ENCODE measurements at places on chromosomes 1 and 21. TPM values are rescaled to one million over a fixed set of nuclear protein-coding genes. Genes with fewer than 3 reads are reported as not detected.

GRCh38 chr1:201049248-201049831 is 25.8 kb upstream of the KIF21B start:
- no peak for DNase-seq

- DNase-seq = peak; percentile 50
Observed at GRCh38 chr1:40861224-40862003, 749 bp downstream of the CITED4 start.

SMCP gene
- total RNA-seq = not detected

DNA sequence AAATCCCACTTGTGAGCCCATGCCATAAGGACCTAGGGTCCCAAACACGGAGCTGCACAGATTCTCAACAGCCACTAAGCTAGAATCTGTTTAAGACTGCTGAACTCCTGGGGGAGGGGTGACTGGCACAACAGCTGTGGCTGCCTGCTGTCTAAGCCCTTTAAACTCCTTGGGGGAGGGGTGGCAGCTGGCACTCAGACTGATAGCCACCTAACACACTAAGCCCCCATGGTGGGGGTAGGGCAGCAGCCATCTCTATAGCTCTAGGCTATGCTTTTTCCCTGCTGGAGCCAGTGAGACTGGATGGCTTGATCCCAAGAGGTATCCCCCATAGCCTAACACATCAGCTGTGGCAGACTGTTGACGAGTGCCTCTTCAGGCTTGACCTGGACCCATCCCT is 73.3 kb upstream of the FMO3 start:
- no peak for DNase-seq

NTMT2 gene
- total RNA-seq = not detected

- no peak for DNase-seq
Observed at GRCh38 chr1:166083887-166084286, 82.9 kb downstream of the FAM78B start.

DNA sequence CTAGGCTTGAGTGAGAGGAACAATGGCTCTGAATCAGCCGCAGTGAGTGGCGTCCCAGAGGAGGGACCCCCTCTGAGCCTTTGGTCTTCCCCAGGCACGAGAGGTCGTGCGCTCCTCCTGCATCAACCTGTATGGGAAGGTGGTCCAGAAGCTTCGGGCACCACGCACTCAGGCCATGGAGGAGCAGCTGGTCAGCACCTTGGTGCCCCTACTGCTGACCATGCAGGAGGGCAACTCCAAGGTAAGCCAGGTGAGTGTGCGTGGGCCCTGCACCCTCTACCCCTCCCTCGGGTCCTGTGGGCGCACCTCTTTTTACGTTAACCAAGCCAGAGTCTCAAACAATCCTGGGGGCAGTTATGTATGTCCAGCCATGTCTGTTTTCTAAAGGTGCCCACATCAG is 13.7 kb upstream of the TTC4 start:
- DNase-seq = no peak

DNA sequence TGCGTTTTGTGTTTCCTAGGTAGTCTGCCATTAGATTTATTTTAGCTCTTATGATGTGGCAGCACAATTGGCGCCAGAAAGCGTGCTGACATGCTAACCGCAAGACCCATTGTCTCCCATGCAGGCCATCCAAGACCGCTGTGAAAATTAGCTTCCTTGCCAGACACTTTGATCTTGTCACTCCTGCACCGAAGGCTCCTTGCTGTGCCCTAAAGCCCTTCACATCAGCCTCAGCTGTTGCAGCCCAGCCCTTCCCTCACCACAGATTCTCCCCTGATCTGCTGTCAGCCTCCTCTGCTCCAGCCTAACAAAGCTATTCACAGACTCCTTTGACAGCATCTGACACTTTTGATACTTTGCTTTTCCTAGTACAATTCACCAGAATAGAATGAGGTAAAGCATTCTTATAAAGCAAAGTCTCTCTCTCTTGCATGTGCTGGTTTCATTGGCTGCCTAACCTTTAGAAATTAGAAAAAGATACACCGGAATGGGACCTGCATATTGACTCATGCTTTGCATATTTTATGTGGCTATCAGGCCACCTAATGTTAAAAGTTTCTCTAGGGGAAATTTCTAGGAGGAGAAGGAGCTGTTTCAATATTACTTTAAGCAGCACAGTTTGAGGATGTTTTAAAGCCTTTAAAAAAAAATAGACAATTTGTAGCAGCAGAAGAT is 280.3 kb upstream of the FMN2 start:
- peak; percentile 89 for DNase-seq

DNA sequence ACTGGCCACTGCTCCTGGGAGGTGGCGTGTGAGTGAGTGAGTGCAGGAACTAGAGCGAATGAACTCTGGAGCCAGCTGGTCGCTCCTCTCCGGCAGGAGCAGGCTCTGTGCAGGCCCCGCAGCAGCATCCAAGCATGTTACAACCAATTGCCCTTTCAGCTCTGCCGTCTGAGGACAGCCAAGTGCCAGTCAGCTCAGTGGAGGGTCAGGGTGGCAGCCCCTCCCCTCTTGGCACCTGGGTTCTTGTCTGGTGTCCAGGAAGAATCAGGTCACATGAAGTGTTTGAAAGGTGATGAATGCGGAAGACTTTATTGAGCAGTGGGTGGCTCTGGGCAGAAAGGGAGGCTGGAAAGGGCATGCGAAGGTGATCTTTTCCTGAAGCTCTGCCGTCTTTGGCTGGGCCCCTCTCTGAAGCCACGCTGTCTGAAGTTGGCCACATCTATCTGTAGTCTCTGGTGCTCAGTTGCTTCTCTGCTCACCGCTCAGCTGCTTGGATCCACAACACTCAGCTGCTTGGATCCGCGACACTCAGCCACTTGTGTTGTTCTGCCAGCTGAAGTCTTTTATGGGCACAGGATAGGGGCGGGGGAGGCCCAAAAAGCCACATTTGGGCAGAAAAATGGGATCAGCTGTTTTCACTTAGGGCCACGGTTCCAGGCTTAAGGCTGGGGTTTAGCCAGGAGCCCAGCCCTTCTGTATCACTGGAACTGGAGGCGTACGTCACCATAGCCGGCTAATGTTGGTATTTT is 139.8 kb downstream of the ADSS2 start:
- no peak for DNase-seq

FCGR2B gene
- total RNA-seq = not detected

GRCh38 chr1:198656500-198656932 is 17.7 kb downstream of the PTPRC start:
- DNase-seq = no peak

- peak; percentile 38 for DNase-seq
Observed at GRCh38 chr1:33410091-33410701, 20.7 kb downstream of the PHC2 start.

DNA sequence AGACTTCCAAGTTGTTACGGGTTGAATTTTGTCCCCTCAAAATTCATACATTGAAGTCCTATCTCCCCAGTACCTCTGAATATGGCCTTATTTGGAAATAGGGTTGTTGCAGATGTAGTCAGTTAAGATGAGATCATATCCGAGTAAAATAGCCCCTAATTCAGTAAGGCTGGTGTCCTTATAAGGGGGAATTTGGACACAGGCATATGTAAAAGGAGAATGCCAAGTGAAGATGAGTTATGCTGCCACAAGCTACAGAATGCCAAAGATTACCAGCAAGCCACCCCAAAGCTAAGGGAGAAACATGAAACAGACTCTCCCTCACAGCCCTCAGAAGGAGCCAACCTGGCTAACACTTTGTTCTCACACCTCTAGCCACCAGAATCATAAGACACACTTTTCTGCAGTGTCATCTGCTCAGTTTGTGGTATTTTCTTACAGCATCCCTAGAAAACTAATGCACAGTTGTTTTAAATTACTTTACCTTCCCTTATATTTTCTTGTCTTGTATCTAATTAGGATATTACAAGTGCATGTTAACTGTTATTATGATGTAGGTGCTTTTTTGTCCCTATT is 43.3 kb upstream of the PRDX6 start:
- DNase-seq = no peak

DNA sequence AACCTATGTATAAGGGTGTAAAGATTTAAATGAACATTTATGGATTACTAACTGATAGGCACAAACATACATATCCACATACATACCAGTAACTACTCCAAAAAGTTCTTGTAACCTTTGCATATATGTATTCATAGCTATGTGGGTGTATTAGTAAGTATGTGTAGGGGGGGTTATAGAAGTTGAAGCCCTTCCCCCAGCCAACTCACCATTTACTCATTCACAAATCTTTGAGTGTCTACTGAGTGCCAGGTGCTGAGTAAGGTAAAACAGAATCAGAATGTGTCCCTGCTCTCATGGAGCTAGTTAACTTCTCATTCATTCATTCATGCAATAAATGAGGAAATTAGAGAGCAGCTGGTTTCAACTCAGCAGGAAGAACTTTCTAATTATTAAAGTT is 1.3 kb downstream of the C1orf146 start:
- no peak for DNase-seq

ADORA1 gene
- 0.94 TPM for total RNA-seq

GBP2 gene
- total RNA-seq = 2.2 TPM

DNA sequence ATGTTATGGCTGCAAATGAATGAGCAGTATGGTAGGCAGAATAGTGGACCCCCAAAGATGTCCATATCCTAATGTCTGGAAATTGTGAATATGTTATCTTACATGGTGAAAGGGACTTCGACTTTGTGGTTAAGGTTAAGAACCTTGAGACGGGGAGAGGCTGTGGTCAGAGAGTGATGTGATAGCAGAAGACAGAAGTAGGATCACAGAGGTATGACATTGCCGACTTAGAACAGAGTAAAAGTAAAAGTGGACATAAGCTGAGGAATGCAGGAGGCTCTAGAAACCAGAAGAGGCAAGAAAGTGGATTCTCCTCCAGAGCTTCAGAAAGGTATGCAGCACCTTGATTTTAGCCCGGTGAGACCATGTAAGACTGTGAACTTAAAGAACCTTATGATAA is 74.6 kb downstream of the CTH start:
- DNase-seq = no peak

GRCh38 chr1:99447721-99448120 is 183.4 kb downstream of the PLPPR4 start:
- no peak for DNase-seq

IRF6 gene
- not detected for total RNA-seq

DNA sequence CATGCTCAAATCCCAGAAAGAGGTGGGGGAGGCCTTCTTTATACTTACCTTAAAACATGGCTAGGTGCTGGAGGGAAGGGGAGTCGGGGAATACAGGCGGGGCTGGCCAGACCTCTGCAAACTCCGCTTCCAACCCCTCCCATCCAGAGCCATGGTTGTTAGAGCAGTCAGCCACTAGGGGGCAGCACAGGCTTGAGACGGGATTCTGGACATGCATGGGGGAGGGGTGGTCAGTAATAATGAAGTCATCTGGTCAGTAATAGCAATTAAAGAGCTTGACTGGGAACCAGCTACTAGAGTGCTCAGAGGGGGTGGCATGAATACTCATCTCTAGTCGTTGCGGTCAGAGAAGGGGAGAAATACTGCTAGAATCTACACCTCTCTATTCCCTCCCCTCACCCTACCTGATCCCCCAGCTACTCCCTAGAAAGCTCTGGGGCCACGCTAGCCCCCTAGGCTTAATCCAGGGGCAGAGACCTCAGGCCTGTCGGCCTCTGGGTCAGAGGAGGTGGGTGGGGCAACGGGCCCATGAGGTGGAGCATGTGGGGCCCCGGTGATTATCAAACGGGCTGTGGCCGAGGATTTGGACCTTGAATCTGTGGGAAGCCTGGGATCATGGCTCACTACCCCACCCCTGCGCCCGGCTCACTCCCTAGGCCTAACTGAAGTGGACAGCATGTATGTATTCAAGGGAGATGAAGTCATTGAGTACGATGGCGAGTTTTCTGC is 2.9 kb downstream of the CASQ1 start:
- DNase-seq = peak; percentile 75

RPS6KC1 gene
- 19.7 TPM for total RNA-seq

GRCh38 chr21:31623664-31624063 is 35.8 kb upstream of the SOD1 start:
- DNase-seq = no peak

GRCh38 chr1:112304126-112304525 is 91.9 kb upstream of the CTTNBP2NL start:
- no peak for DNase-seq

DNA sequence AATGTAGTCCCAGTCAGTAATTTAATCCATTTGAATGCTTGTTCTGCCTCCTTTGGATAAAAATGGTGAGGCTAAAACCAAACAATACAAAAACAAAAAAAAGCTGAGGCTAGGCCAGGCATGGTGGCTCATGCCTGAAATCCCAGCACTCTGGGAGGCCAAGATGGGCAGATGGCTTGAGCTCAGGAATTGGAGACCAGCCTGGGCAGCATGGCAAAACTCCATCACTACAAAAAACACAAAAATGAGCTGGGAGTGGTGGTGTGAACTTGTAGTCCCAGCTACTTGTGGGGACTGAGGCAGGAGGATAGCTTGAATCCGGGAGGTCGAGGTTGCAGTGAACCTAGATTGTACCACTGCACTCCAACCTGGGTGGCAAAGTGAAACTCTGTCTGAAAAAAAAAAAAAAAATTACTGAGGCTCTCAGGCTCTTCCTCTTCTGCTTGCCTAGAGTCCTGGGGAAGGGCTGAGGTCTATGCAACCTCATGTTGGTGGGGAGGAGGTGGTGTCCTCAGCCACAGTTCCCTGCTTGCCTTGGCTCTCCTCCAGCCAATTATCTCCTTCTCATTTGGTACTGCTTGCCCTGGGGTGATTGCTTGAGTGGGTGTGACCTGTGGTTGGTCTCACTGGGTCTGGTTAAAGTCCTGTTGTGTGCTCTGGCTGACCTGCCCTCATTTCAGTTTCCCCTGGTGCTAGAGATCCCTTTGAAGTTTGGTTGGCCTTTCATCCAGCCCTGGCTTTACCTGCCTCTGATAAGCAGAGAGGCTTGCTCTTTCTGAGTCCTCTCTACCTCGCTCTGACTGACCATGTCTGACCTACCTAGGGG is 20.9 kb downstream of the S1PR1 start:
- no peak for DNase-seq

GRCh38 chr1:212067787-212068186 is 32.2 kb downstream of the DTL start:
- DNase-seq = no peak

GRCh38 chr1:155761736-155762405 is 73.0 kb downstream of the DAP3 start:
- no peak for DNase-seq

DNA sequence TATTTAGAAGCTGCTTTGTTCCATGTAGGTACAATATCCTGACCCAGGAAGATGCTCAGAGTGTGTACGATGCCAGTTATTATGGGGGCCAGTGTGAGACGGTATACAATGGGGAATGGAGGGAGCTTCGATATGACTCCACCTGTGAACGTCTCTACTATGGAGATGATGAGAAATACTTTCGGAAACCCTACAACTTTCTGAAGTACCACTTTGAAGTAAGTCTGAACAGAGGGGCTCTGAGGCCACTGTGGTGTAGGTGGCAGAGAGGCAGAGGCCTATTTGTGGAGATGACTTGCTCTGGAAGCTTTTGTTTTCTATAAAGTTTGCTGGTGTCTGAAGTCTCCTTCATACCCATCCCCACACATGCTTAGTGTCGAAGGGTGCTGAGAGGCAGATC is 26.8 kb downstream of the C8A start:
- no peak for DNase-seq

OPTC gene
- not detected for total RNA-seq

GRCh38 chr1:31981972-31982371 is 31.7 kb upstream of the KHDRBS1 start:
- DNase-seq = no peak

- no peak for DNase-seq
Observed at GRCh38 chr1:21922090-21923013, 14.8 kb downstream of the HSPG2 start.

SLC9C2 gene
- total RNA-seq = not detected

- DNase-seq = no peak
Observed at GRCh38 chr21:14888202-14888601, 176.6 kb downstream of the NRIP1 start.

Data from MG63 (cell line).